Breast epithelium (tissue), 4 donors: ENCODE measurements at places on chromosomes 5 and 9.

DNA sequence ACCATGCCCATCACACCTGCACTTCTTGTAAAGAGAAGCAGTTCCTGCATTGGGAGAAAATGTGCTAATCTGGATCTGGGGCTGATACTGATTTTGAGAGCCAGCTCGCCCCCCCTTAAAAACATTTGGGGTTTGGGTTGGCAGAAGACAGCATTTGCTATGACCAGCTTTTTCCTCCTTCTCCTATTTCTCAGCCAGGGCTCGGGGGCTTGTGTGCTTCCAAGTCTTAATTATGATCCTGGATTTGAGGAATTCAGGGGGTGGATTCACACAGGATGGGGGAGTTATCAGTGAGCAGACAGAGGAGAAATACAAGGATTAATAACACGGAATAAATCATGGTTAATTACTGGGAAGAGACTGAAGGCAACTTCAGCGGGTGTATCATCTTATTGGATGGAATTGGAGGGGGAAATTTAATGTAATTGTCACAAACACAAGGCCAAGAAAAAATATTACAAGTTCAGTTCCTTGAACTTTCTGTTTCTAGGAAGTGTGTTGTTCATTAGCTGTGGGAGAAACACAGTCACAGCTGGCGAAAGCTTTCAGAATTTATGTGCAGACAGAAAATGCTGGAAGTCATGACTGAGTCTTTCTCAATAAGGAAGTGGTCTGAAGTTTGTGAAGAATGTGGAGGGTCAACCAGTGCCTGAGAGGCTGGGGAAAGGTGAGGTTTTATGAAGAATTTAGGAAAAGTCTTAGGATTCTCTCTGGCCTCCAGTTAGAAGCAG, 15.3 kb downstream of the C9orf152 start:
- DNase-seq = no peak

DNA sequence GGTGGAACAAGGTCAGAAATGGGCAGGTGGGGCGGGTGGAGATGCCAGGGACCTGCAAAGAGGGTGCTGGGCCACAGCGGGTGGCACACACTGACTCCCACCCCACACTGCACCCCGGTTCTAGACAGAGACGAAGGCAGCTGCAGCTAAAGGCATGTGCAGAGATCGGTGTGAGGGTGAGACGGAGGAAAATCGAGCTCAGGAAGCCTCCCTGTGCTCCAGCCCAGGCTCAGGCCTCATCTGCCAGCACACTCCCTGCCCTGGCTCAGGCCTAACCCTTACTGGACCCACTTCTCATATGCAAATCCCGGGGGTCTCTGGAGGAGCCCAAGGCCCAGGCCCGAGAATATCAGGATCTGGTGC, 130.8 kb upstream of the PPP1R26 start:
- DNase-seq = no peak

GRCh38 chr5:106849266-106849665, 821.5 kb downstream of the EFNA5 start:
- DNase-seq = no peak

GRCh38 chr9:133971121-133971951, 20.8 kb downstream of the VAV2 start:
- DNase-seq = no peak

DNA sequence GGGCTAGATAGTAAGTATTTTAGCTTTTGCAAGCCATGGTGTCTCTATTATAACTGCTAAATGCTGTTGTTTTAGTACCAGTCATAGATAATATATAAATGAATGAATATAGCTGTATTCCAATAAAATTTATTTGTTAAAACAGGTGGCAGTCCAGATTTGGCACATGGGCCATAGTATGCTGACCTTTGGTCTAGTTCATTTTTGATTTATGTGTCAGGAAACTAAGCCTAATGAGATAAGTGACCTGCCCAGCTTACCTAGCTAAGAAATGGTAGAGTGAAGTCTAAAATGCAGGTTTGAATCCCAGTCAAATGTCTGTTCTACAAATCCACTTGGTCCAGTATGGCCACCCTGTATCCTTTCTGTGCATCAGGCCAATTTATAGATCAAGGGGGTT, 139.3 kb downstream of the ALDH1A1 start:
- no peak for DNase-seq

DNA sequence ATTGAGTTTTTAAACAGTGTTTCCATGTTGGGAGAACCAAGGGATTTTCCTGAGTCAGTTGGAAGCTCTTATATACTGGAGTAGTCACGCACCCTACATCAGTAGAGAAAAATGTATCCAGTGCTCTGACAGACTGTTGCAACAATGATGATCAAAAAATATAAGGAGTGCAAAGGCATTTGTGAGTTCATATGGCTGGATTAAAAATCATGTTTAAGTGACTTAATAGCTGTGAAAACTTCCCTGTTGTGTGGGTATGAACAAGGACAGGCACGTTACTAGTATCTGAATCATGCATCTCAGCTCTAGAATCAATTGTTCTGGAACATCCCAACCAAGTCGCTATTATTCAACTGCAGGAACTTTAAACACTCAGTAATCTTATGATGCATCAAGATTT, 229.7 kb downstream of the ROR2 start:
- DNase-seq = no peak

GRCh38 chr5:54206580-54207229, 103.7 kb downstream of the ARL15 start:
- DNase-seq = no peak

- DNase-seq = no peak
Observed at GRCh38 chr9:13446938-13447842, 167.7 kb upstream of the MPDZ start.

DNA sequence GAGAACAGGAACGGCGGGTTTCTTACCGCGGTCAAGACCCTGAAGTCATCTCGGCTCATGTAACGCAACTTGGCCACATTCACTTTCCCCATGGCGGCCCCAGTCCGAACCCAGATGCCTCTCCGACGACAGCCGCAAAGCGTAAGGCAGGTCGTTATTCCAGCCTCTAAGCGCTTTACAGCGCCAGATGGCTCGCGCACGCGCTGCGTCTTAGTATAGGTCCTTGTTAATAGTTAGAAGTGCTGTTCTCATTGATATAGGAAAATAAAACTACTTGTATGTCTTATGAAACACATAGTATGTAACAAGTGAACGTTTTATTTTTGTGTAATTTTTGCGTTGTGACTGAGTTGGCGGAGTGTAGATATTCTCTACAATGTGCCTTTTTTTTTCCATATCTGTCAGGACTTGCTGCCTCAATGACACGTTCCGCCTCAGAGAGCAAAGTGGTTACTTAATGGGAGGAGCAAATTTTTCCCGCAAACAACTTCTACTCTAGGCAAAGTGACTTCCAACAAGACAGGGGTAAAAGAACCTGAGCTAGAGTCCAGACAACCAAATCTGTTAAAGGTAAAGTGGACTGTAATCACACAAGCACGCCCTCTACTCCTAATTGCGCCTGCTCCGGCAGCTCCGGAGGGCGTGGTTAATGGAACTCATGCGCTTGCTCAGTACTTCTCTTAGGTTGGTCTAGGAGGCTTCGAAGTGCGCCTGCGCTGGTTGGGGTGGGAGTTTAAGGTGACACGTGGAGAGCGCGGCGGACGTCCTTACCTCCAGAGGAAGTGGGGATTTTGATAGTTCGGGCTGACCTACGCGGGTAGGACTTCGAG, at the start of gene RIOK2:
TSS of gene RIOK2 (minus strand) at position 148 of the 830 bp plus-strand sequence. CDS start at position 92, 56 bp downstream.
- DNase-seq = peak; percentile 87

DNA sequence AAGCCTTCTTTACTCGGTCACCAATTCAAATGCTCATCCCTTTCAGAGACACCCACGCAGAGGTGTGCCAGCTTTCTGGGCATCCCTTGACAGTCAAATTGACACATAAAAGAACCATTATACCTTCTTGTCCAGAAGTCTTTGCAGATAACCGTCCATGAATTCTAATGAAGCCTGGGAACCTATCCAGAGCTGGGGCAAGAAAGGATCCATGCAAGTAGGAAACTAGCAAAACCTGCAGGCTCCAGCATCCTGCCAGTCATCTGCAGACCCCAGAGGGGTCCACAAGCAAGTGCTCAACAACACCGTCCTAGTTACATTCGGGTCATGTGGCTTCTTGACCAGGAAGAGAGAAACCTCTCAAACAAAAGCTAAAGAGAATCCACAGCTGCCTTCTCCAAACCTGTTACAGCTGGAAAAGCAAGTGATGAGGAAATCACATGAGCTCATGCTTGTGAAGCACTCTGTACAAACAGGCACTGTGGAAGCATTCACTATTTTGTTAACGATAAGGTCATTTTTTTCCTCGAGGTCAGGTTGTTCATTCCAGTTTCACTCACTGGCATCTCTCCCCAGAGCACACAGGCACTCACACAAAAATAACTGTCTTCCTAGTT, 80.2 kb upstream of the DMRT1 start:
- DNase-seq = no peak

DNA sequence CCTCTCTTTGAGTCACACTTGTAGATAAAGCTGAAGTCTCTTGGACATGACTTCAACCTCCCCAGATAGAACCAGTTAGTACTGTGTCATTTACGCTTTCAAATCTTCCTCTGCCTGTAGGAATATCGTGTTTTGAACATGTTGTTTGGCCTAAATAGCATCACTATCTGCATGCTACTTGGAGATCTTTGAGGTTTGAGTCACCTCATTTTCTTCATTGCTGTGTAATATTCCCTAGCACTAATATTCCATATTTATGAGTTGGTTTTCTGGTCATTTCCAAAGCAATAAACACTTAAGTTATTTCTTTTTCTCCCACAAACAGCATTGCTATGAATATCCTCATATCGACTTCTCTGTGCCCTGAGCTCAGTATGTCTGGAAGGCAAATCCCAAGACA, 100.3 kb downstream of the ROR2 start:
- DNase-seq = no peak

- DNase-seq = no peak
Observed at GRCh38 chr9:113486327-113486726, 22.8 kb downstream of the RGS3 start.

DNA sequence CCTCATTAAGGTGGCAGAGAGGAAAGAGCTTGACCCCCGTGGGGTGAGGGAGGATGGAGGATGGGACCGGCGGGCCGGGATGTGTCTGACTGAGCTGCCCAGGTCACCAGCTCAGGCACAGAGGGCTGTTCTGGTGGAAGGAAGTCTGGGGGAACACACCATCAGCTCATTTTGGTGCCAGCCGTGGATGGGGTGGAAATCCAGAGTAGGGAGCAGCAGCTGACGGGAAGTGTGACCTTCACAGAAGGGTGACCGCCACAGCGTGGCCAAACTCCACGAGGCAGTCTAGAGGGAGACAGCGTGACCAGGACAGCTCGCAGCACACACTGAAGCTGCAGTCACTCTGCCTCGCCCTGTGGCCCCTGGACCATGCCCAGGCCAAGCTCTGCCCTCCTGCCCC, 45.3 kb upstream of the PHYKPL start:
- no peak for DNase-seq

GRCh38 chr9:118273048-118273447, 568.8 kb downstream of the TLR4 start:
- no peak for DNase-seq

DNA sequence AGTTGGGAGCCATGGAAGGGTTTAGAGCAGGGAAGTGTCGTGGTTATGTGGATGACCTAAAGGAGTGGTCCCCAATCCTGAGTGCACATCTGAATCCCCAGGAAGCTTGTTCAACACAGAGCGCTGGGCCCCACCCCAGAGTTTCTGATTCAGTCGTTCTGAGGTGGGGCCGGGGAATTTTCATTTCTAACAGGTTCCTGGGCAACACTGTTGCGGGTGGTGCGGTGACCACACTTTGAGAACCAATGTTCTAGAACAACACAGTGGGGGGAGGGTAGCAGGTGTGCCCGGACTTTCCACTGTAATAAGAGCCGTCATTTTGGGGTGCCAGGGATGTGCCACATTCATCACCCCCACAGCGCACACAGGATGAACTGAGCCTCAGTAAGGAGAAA, 39.3 kb downstream of the DUSP1 start:
- DNase-seq = no peak

GRCh38 chr5:158305861-158306260, 446.9 kb upstream of the CLINT1 start:
- no peak for DNase-seq

- DNase-seq = no peak
Observed at GRCh38 chr5:91875196-91875779, 492.2 kb upstream of the ARRDC3 start.

DNA sequence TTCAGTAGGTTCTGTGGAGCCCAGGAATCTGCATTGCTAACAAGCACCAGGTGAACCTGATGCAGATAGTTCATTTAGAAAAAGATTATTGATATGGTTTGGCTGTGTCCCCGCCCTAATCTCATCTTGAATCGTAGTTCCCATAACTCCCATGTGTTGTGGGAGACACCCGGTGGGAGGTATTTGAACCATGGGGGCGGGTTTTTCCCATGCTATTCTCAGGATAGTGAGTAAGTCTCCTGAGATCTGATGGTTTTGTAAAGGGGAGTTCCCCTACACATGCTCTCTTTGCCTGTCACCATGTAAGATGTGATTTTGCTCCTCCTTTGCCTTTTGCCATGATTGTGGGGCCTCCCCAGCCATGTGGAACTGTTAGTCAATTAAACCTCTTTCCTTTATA, 212.0 kb downstream of the RAB3C start:
- no peak for DNase-seq

- DNase-seq = no peak
Observed at GRCh38 chr5:174420651-174421407, 303.6 kb upstream of the MSX2 start.

GRCh38 chr9:98576354-98576753, 132.4 kb downstream of the GABBR2 start:
- DNase-seq = no peak

DNA sequence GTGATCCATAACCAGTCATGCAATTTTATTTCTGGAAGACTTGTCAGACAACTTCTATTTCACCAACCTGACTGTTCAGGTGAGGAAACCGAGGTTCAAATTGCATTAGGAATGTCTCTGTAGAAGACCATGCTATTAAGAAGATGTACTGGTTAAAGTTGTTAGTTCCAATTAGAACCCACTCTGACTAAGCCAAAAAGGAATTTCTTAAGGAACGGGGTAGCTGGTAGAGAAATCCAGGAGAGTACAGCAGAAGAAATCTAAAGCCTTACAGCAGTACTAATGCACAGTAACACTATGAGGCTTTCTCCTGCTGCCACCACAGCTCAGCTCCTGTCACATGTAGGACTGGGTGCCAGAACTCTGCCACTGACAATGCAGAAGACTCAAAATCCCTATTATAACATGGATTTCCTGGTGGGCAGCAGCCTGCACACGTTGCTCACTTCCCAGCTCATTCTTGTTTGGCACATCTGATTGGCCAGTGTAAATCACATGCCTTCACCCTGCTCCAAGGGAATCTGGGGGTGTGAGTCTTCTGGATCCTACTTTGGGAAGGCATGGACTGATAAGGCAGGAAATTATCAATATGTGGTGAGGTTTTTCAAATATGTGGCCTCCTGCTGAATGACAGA, 37.1 kb downstream of the CAST start:
- DNase-seq = no peak

DNA sequence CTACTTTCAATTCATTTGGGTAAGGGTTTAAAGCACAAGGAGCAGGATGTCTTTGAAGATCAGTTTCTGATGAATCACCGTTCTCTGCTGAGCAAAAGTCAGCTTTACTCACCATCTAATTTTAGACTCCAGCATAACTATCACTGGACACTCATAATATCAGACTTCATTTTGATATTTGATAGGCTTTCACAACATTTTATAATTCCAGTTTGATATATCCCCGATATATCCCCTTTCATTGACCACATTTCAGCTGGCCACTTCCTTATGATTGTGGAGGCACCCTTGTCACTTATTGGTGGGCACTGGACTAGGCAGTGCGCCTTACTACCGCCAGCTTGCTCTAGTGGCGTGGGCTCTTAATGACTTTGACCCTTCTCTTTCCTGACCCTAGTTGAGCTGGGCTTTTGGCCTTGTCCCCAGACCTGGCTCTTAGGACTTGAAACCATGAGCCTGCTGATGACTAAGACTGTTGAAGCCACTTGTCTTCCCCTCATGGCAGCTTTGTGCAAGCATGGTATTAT, 46.8 kb downstream of the CYSTM1 start:
- no peak for DNase-seq
